A549 treated with dexamethasone at 1 μM for 4 hours (cell line): ENCODE measurements at places on chromosomes 5 and 9. TPM values are rescaled to one million over a fixed set of nuclear protein-coding genes. Genes with fewer than 3 reads are reported as not detected.

The LCN15 gene
- 0.09 TPM in 2 of 5 replicates, not detected in the others for total RNA-seq

The F2RL2 gene
- 3.3 to 4.7 TPM (median 4.2 TPM) in 5 replicates for total RNA-seq

The TAS2R1 gene
- not detected in 5 replicates for total RNA-seq

The SLC46A2 gene
- not detected in 5 replicates for total RNA-seq

The NPR3 gene
- total RNA-seq, result 15.7 to 18.8 TPM (median 16.9 TPM) in 5 replicates

The GTF2H2 gene
- total RNA-seq, result 8.2 to 14.8 TPM (median 9.9 TPM) in 5 replicates

The NKD2 gene
- 17.1 to 25.9 TPM (median 23.5 TPM) in 5 replicates for total RNA-seq

The PCDHB7 gene
- total RNA-seq, result 0.02 TPM in 1 of 5 replicates, not detected in the others

The UQCRQ gene
- total RNA-seq, result 347 to 404 TPM (median 353 TPM) in 5 replicates

The ZDHHC12 gene
- 64.0 to 91.6 TPM (median 87.9 TPM) in 5 replicates for total RNA-seq

The CARD9 gene
- total RNA-seq, result 0.34 to 1.9 TPM (median 0.99 TPM) in 5 replicates

The SLC2A8 gene
- 9.6 to 14.1 TPM (median 12.9 TPM) in 5 replicates for total RNA-seq

The ARHGEF28 gene
- 9.5 to 12.9 TPM (median 11.0 TPM) in 5 replicates for total RNA-seq
